ENCODE measurements at places on chromosomes 1 and 21.
A peak's percentile ranks its signal among the peaks of the same experiment; 100 is the strongest.

DNA sequence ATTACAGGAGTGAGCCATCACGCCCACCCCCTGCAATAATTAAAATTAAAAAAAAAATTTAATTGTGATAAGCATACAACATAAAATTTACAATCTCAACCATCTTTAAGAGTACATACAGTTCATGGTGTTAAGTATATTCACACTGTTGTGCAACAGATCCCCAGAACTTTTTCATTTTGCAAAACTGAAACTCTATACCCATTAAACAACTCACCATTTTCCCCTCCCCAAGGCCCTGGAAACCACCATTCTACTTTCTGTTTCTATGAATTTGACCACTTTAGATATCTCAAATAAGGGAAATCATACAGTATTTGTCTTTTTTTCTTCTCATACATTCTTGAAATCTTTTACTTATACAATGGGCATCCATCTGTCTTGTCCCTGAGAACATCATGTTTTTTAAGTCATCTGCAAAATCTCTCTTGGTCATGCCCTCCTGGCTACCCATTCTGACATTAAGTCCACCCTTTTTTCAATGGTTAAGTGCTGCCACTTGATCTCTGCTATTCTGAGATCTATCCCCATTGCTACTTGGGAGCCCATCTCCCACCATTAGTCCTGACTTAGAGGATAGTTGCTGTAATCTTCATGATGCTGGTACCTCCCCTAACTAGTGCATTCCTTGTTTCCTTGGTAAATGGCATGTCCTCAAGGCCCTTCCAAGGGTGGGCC lies 39.4 kb upstream of the ZFYVE9 start:
- DNase-seq: peak; percentile 77

DNA sequence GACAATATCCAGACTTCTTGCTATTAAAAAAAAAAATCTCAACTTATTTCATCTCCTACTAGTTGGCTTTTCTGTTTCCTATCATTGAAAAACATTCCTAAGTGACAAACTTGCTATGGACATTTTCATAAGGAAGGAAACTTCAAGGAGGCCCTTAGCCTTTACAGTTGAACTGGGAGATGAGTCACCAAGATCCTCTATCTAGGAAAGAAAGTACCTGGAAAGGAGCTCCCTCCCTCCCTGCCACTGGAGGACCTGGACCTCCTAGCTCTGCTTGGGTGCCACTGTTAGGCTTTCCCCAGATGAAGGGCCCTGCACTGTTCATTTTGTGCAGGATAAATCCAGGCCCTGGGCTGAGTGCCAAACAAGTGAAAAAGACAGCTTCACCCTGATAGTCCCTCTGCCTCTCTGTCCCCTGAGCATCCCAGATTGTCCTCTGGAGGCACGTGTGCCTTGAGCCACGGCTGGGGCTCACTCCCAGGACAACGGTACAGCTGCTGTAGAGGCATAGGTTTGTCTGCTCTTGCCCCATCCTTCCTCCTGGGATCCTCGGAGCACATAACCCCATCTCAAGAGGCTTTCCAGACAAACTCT lies 40.2 kb upstream of the SOX13 start:
- no peak for DNase-seq

DNA sequence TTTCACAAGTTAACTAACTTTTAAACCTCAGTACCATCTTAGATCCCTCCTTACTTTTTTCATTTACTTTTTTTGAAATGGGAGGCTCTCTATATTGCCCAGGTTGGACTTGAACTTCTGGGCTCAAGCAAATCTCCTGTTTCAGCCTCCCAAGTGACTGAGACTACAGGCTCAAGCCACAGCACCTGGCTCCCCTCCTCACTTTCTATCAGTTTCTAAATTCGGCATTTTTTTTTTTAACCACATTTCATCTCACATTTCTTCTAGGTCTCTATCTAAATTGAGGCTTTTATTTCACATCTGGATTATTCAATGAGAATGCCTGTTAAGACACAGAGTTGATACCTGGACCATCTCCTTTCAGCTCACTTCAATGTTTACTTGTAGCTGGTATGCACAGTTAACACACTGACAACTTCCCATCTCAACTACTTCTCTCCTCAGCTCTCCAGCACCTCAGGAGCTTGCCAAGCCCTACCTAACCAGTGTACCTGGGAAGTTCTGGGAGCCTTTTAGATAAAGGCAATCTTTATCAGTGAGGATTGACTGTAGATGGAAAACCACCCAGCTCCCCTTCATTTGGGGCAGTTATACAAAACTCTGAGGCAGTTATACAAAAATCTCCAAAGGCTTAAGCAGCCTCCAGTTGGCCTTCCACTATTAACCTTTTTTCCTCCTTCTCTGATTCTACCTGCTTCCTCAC lies 3.4 kb downstream of the USP33 start:
- no peak for DNase-seq

DNA sequence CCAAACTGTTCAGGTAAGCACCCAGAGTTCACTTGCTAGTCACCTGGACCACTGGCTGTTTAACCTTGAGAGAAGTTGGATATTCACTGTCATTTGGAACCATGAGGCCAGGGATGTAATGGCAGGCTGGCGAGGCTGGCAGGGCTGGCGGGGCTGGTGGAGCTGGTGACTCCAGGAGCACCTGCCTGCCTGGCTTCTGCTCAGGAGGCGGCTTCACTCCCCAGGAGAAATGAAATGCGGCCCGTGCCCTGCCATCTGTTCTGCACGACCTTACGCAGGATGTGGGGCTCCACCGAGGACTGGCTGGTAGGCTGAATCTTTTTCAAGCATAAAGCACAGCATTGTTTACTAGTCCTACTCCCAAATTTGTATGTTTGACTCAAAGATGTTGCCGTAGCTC lies 22.7 kb upstream of the MX1 start:
- no peak for DNase-seq

- no peak for DNase-seq
Observed at GRCh38 chr1:13628218-13628617, 44.6 kb downstream of the PDPN start.

DNA sequence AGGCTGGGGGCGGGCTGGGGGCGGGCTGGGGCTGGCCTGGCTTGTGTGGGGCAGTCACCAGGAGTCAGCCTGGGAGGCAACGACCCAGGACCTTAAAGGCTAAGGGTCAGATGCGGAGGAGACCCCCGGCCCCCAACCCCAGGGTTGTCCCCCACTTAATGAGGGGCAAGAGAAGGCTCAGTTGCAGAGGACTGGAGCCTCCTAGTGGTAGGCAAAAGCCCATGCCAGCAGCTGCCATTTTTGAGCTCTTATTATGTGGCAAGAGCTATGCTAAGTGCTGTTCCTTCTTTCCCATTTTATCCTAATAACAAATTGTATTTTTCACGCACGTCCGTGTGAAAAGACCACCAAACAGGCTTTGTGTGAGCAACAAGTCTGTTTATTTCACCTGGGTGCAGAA lies 8.0 kb downstream of the KIAA1614 start:
- no peak for DNase-seq

GRCh38 chr1:208110296-208110695 lies 133.9 kb downstream of the PLXNA2 start:
- no peak for DNase-seq

- no peak for DNase-seq
Observed at GRCh38 chr1:220734571-220735326, 13.4 kb upstream of the MTARC2 start.

- DNase-seq: no peak
Observed at GRCh38 chr1:91138959-91139358, 117.1 kb upstream of the ZNF644 start.

DNA sequence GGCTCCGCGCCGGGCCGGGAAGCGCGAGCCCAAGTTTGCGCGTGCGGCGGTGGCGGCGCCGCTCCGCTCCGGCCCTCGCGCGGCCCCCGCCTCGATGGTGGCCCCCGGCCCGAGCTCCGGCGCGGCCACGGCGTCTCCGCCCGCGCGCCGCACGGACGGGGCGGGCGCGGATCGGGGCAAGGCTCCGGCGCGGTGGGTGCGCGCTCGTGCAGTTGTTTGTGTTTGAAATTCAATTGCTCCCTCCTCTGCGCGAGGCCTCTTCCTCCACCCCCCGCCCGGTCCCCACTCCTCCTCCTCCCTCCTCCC lies at the start of gene HDGF:
Gene HDGF, minus strand, starts transcription at position 225 of the 306 bp plus-strand sequence. CDS start 246 bp downstream, outside the sequence.
- DNase-seq: no peak

GRCh38 chr1:3021233-3021671 lies at the start of gene ACTRT2:
Gene ACTRT2, plus strand, starts transcription at chr1:3021467. Its CDS starts 220 bp downstream, at chr1:3021687.
- no peak for DNase-seq

DNA sequence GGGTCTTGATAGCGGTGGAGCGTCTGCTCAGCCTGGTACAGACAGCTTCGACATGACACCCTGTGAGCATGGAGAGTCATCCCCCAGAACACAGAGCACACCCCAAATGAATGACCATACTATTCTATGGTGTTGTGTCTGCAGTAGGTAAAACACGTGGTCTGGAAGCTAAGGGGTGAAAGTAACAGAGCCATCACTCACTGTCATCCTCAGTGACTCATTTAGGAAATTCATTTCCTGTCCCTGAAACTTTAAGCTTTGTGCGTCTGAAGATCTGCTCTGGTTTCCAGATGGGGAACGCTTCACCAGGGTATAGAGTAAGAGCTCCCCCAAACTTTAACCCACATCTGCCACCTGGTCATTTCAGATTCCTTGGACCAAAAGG lies 94.8 kb upstream of the DISP3 start:
- DNase-seq: no peak

DNA sequence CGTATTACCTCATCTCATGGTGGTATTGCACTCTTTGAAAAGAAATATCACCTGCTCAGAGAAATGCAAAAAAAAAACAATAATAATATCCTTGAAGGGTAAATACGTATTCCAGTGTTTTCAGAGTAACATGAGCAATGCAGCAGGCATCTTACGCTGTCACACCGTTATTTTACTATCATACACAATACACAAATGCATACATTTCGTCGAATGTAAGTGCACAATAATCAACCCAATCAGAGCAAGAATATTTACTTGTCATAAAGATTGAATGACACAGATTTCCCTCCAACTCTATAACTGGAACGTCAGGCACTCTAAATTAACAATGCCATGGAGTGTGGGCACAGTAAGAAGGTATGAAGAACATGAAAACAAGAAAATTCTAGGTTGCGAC lies 1050.1 kb downstream of the PLA2G4A start:
- DNase-seq: no peak

DNA sequence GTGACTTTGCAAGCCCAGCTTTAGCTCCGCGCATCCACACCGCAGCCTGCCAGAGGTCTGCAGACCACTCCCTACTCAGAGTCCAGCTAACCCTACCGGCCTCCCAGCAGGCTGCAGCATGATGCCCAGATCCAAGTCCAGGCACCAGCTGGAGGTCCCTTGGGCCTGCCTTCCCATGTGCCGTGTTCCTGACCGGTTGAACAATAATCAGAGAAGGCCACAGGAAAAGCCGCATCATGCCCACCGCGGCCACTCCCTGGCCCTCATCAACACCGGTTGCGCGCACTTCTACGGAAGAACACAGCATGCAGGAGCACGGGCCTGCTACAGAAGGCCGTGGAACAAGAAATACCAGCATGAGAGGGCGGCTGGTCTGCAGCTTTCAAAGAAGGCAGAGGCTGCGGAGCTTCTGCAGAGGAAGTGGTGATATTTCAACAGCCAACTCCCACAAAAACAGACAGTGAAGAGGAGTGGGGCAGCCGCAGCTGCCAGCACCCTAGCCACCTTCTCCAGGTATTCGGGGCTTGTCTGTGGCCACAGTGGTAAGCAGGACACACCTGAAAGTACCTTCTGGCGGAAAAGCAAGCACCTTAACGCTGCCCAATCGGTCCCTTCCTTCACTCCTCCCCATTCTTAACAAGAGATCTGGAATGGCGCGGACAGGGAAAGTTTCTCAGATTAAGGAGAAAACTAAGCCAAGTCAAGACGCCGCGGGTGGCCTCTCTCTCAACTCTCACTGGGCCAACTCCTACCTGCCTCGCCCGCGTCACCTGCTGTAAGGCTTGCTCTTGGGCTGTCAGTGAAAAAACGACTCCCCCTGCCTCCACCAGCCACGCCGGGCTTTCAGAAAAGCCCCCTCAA lies 1.5 kb downstream of the PGBD5 start:
- peak; percentile 21 for DNase-seq

DNA sequence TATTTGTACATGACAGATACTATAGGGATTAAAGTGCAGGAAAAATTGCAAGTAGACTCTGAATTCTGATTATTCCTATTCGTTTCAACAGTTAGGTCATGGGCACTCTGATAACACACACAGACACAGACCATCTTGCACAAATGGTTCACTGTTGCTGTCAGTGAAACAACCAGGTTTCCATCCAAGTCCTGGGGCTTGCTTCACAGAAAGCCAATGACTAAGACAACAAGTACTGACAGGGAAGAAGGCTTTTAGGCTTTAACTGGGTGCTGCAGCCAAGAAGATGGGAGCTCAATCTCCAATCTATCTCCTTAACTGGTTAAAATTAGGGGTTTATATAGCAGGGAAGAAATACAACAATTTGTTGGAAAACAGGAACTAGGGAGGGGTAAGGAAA lies 57.6 kb downstream of the RIMS3 start:
- DNase-seq: no peak

DNA sequence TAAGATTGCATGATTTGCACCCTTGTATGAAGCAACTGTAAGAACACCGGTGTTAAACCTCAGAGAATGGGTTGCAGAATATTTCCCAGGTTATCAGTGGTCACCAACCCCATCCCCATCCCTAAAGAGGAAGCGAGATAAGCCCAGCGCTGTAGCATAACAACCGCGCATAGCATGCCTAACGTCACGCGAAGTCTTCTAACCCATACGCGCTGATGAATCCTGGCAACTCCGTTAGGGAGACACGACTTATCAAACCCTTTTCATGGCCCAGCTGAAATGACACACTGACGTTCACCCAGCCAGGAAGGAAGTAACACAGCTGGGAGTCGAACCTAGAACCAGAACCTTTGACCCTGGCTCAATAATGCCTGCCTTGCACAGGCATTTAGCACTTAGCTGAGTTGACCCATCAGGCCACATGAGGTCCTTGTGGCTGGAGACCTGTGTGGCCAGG lies 24.2 kb downstream of the TMEM51 start:
- DNase-seq: peak; percentile 83

- no peak for DNase-seq
Observed at GRCh38 chr1:85462931-85463649, 1.9 kb downstream of the DDAH1 start.

GRCh38 chr21:26403321-26403720 lies 169.8 kb downstream of the CYYR1 start:
- DNase-seq: no peak

DNA sequence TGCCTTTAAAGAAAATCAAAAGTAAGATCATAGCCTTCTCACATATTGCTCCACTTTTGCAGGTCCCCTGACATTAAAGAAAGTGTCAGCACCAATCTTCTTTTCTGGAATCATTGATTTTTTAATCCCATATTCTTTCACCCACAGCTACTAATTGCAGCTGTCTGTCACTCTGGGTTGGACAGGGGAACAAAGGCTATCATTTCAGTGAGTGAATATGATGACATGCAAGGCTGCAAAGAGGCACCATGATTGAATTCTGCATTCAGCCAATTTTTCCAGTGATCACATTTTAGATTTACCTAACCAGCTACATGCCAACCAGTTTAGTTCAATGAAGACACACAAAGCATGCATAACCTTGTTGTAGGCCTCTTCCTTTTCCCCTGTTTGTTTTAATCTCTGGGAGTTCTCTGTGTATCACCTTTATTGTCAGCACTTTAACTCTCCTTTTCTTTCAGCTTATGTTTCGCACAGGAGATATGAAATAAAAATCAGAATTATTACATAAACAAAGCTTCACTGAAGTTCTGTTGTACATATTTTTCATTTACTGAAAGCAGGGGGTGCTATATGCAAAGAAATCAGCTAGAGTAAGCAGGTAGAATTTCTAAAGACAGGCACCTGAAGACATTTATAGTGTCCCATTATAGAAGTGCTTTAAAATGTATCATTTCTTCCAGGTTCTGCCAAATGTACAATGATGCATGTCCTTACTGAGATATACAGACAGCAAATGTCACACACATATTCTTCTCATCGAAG lies 584.8 kb downstream of the PLA2G4A start:
- no peak for DNase-seq

Measured in suppressor macrophage treated with lipopolysaccharide for 4 hours (primary cell).